Right renal cortex interstitium (tissue), 3 donors: ENCODE measurements at places on chromosomes 4 and X. TPM values are rescaled to one million over a fixed set of nuclear protein-coding genes. Genes with fewer than 3 reads are reported as not detected.

HEPH gene
- 53.5 TPM for polyA plus RNA-seq

ZNF711 gene
- polyA plus RNA-seq: 82.8 TPM

STK32B gene
- 11.0 TPM for polyA plus RNA-seq

PGRMC1 gene
- polyA plus RNA-seq: 288 TPM

TNMD gene
- polyA plus RNA-seq: 3.2 TPM

ATP1B4 gene
- not detected for polyA plus RNA-seq

CAPN6 gene
- polyA plus RNA-seq: 27.6 TPM

PLP1 gene
- 6.1 TPM for polyA plus RNA-seq

SSX2B gene
- polyA plus RNA-seq: 0.17 TPM

BEX1 gene
- 79.0 TPM for polyA plus RNA-seq

PTTG2 gene
- polyA plus RNA-seq: 0.28 TPM

TRIML2 gene
- polyA plus RNA-seq: not detected

P2RY10 gene
- polyA plus RNA-seq: 0.38 TPM

MAGED4 gene
- polyA plus RNA-seq: 51.0 TPM

PFKFB1 gene
- polyA plus RNA-seq: 0.38 TPM

IL2RG gene
- 1.2 TPM for polyA plus RNA-seq

TMEM150C gene
- polyA plus RNA-seq: 30.2 TPM

PCDH7 gene
- polyA plus RNA-seq: 18.2 TPM

KLB gene
- polyA plus RNA-seq: 0.26 TPM

CFAP299 gene
- polyA plus RNA-seq: 0.98 TPM

TMEM144 gene
- 6.0 TPM for polyA plus RNA-seq

L1CAM gene
- 39.8 TPM for polyA plus RNA-seq

IL21 gene
- polyA plus RNA-seq: not detected

TLL1 gene
- 2.0 TPM for polyA plus RNA-seq

HPGD gene
- 71.1 TPM for polyA plus RNA-seq

RAB39B gene
- polyA plus RNA-seq: 3.3 TPM

AIFM1 gene
- 104 TPM for polyA plus RNA-seq

PDE6B gene
- polyA plus RNA-seq: 38.3 TPM

ZCCHC18 gene
- polyA plus RNA-seq: 4.2 TPM

TEX11 gene
- 0.18 TPM for polyA plus RNA-seq
